ENCODE measurements at places on chromosomes 2 and 18.

DNA sequence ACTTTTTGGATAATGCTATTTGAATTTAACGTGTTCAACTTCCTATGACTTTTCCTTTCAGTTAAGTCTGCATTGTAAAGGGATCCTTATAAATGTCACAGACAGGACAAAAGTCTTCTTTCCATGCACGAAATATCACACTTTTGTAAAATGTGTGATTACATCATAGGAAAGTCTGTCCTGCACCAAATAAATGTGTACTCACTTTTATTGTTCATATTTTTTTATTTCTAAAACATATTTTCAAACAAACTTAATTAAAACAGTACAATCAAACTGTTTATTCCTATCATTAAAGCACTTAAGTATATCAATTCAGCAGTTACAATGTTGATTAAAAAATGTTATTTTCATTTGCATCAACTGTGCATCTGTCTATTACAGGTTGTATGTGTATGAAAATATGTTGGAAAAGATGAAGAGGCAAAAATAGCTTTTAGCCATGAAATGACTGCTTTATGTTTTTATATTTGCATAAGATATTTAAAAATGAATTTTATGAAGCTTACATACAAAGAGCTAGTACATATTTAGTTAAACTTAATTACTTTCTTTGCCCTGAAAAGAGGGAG lies 105.6 kb downstream of the CSRNP3 start:
- DNase-seq: no peak

DNA sequence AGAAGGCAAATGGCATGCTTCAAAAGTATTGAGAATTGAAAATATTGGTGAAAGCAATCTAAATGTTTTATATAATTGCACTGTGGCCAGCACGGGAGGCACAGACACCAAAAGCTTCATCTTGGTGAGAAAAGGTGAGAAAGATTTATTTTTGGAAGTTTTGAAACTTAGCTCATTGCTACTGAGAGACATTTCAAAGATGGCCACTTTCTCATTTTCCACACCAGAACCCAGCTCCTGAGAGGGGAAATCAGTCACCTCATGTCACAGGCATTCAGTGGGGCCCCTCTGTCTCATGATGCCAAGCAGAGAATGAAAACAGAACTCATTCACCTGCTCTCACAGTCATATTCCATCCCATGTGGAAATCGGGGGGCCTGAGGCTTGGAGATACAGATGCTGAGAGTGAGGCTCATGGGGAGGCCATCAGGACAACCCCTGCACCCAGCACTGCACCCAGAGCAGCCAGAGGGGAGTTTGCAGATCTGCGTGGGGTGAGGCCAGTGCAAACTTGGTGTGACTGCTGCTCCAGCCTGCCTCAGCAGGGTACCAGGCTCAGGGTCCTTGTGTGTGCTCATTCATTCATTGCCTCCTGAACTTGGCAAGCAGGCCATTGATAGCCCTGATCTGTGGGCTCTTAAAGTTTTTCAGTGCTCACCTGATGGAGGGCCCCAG lies 31.4 kb downstream of the IL18R1 start:
- no peak for DNase-seq

DNA sequence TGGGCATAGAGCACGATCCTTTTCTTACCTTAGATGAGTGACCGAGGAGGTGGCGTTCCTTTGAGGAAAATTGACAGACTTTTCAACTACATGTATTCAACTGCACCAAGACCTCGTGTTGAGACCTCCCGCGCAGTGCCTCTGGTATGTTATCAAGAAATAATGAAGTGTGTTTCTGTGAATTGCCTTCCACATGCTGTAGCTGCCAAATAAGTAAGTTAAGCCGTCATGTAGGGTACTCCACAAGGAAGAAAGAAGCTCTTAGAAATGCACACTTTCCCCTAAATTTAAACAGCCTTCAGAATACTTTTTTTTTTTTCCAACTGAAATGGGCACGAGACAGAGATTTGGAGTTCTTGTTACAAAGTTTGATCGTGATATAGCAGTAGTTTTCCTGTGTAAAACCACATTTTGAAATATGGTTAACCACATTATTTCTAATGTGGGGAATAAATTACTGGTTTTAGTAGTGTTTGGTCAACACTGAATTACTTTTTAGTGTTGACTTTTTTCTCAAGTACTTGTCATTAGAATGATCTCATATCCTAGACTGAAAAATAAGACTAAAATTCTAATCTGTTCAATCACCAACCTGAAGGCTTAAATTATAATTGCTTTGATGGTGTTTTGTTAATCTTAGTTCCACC lies 30.5 kb downstream of the PDK1 start:
- no peak for DNase-seq

DNA sequence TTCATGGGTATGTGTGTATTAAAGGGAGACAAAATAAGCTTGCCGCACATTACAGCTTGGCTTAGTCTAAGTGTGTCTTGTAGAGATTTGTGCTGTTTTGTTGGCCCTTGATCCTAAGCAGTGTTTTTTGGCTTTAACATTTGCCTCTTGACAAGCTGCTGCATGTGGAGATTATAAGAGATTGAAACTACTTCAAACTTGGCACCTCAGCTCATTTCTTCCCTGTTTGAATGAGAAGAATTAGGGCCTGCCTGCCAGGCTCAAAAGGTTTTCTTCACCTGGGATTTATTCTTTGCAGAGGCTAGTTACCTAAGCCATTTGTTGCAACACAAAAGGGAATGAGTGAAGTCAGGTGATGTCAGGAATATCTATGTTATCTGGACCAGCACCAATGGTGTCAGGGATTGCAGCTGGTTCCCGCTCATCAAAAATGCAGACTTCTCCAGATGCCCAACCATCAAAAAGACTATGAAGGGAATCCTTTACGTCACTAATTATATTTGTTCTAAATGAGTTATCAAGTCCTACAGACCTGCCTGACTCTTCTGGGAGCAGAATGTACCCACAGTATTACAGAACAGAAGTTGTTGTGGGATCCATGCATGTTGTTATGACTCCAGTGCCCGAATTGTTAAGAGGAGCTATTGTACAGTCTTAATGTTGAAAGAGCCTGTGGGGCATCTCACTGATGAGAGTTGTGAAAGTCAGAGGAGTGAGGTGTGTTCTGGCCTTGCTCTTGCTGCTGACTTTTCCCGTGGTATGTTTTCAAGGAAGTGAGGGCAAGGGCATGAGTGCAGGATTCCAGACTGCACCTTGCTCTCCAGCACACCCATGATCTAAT lies 31.0 kb downstream of the ABCA12 start:
- no peak for DNase-seq

- no peak for DNase-seq
Observed at GRCh38 chr2:85175369-85176299, 42.4 kb downstream of the TCF7L1 start.

- DNase-seq: no peak
Observed at GRCh38 chr18:2998644-2999043, 14.3 kb downstream of the LPIN2 start.

DNA sequence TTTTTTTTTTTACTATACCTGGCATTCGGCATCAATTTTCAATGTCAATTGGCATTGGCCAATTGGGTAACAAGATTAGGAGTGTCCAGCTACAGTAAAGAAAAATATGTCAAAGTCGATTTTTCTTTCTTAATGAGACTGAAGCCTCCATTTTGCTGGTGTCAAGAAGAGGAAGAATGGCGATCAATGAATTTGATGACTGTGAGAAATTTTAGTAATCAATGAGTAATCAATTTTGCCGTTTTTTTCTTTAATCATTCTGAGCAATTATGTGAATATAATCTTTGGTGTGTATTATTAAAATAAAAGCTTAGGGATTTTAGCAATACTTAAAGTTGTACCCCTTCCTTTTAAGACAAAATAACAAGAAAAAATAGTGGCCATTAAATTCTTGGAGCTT lies 69.7 kb downstream of the TMEM200C start:
- DNase-seq: no peak

DNA sequence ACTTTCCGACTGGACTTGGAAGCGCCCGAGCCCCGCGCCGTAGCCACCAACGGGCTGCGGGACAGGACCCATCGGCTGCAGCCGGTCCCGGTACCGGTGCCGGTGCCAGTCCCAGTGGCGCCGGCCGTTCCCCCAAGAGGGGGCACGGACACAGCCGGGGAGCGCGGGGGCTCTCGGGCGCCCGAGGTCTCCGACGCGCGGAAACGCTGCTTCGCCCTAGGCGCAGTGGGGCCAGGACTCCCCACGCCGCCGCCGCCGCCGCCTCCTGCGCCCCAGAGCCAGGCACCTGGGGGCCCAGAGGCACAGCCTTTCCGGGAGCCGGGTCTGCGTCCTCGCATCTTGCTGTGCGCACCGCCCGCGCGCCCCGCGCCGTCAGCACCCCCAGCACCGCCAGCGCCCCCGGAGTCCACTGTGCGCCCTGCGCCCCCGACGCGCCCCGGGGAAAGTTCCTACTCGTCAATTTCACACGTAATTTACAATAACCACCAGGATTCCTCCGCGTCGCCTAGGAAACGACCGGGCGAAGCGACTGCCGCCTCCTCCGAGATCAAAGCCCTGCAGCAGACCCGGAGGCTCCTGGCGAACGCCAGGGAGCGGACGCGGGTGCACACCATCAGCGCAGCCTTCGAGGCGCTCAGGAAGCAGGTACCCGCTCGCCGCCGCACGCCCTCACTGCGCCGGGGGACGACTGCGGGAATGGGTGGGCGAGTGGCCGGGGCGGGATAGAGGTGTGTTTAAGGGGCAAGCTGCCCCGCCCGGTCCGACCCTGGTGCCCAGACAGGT lies 713 bp downstream of the ATOH8 start:
- DNase-seq: peak; percentile 74

GRCh38 chr2:54455131-54455562 lies 980 bp upstream of the SPTBN1 start:
- DNase-seq: peak; percentile 34

DNA sequence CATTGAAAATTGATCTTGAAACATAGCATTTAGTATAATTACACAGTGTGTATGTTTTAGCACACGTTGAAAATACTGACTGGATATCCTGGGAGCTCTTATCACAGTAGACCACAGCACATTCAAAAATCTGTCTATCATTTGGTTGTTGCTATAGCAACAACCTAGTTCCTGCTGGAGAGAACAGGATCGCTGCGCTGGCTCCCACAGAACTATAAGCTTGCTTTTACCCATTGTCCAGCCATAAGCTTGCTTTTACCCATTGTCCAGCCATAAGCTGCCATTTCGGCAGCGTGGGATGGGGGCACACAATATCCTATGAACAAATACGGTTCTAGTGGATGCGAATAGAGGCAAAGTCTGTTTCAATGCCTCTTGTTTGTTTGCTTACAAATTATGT lies 70.4 kb upstream of the ST6GAL2 start:
- DNase-seq: no peak

GRCh38 chr2:206368933-206369569 lies 74.3 kb upstream of the ADAM23 start:
- DNase-seq: no peak

GRCh38 chr2:4354164-4354563 lies 650.8 kb downstream of the DCDC2C start:
- no peak for DNase-seq

DNA sequence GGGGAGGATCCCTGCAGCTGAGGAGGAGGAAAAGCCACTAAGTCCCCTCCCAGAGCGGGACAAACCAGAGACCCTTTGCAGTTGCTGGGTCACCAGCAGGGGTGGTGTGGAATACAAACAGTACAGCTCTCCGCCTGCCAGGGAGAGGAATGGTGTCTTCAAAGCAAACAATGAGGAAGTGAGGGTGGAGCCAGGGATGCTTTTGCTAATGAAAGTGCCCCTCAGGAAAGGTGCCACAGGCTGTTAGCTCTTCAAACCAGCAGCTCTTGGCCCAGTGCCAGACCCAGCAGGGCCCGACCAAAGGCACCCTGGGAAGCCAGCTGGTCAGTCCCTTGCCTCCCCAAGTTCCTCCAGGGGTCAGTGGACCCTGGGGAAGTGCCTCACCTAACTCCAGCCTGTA lies 102.8 kb downstream of the HIBCH start:
- peak; percentile 21 for DNase-seq

GRCh38 chr2:223051693-223052289 lies at the start of gene KCNE4:
KCNE4 (plus strand) TSS chr2:223052190; CDS start chr2:223052831, 641 bp downstream.
- no peak for DNase-seq

- DNase-seq: no peak
Observed at GRCh38 chr2:12918138-12918834, 201.6 kb downstream of the TRIB2 start.

DNA sequence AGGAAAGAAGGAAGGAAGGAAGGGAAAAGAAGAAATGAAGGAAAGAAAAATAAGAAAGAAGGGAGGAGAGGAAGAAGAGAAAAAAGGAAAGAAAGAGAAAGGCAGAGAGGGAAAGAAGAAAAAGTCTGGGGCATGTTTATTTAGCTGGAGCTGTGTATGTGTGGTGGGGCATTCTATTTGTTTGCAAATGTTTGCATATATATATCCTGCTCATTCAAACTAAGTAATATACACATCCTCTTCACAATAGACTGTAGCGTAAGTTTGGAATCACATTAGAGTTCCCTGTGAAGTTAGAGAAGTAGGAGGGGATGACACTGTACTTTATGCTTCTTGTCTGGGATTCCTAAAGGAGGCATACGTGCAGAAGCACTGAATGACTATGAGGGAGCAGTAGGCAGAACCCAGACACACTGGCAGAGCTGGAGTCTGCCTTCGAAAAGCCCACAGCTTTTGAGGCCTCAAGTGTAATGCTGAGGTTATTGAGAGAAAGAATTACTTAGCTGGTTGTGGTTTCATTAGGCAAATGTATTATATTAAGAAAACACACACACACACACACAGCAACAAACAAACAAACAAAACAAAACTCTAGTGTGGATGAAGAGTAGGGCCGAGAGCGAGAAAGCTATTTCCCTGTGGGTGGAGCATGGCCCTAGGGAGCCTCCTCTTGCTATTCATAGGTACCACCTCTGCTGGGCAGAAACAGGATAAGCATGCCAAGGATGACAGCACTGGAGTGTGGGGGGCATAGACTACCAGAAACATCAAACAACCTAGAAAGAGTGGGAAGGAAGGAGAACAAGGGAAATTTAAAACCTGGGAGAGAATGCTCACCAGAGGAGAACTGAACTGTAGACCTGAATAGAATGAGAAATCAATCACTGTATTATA lies 905.1 kb upstream of the NXPH2 start:
- no peak for DNase-seq

DNA sequence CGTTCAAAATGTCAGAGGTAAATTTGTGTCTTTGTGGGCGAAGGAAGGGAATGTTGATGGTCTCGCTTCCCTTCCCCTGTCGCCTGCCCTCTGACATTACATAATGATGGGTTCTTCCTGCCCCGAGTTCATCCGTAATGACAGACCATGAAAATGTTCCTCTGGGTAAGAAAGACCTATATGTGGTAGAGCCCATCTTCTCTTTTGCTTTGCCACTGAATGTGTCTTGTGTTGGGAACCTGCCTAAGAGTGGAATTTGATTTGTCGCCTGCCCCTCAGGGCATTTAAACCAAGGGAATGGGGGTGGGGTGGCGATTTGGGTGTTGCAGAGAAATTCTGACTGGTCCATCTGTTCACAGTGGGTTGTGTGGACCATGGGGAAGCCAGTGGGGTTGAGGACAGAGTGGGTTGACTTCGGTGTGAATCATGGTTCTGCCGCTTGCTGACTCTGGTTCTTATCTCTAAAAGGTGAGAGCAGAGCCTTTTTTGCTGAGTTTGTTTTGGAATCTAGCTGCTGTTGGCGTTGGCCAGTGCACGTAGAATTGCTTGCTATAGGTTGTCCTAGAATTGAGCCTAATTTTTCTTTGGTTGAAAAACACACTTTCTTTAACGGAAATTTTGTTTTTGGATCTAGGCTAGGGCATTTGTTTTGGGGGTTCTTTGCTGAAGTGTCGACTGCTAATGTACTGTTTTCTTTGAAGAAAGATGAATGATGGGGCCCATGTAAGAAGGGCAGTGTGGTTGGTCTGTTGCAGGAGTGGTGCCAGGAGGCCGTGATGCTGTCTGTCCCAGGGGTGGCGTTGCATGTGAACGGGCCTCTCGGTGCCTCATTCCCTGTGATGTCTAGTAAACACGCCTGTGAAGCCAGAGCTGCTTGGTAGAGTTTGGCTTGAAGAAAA lies 1.3 kb downstream of the INPP4A start:
- DNase-seq: no peak

- no peak for DNase-seq
Observed at GRCh38 chr2:219426068-219426443, 7.9 kb downstream of the DES start.

Measured in glutamatergic neuron (in vitro differentiated cells).